ENCODE measurements at places on chromosomes 2 and 18. TPM values are rescaled to one million over a fixed set of nuclear protein-coding genes. Genes with fewer than 3 reads are reported as not detected.

The NT5C1B gene
- not detected for total RNA-seq

The TNFAIP6 gene
- not detected for total RNA-seq

DNA sequence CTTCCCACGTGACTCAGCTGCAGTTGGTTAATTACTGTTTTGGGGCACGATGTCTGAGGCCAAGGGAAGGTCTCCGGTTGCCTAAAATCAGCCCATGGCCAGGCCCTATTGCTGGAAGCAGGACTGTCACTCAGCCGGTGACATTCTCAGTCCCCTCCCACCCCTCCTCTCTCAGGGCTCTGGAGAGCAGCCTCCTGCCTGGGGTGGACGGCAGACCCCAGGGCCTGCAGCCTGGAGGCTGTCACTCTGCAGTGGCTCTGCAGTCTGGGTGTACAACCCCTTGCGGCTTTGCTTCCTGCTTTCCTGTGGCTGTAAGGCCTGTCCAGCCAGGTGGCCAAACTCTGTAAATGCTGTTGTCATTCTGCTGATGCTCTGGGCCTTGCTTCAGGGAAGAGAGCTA is 32.8 kb downstream of the ZBTB7C start:
- no peak overlapping the region for H3K4me3 ChIP-seq
- H3K36me3 ChIP-seq: no peaks in the 10 kb centered on the region
- DNase-seq: no peak
- H3K4me1 ChIP-seq: no peaks in the 10 kb centered on the region

The GALNT3 gene
- total RNA-seq: 18.4 TPM

DNA sequence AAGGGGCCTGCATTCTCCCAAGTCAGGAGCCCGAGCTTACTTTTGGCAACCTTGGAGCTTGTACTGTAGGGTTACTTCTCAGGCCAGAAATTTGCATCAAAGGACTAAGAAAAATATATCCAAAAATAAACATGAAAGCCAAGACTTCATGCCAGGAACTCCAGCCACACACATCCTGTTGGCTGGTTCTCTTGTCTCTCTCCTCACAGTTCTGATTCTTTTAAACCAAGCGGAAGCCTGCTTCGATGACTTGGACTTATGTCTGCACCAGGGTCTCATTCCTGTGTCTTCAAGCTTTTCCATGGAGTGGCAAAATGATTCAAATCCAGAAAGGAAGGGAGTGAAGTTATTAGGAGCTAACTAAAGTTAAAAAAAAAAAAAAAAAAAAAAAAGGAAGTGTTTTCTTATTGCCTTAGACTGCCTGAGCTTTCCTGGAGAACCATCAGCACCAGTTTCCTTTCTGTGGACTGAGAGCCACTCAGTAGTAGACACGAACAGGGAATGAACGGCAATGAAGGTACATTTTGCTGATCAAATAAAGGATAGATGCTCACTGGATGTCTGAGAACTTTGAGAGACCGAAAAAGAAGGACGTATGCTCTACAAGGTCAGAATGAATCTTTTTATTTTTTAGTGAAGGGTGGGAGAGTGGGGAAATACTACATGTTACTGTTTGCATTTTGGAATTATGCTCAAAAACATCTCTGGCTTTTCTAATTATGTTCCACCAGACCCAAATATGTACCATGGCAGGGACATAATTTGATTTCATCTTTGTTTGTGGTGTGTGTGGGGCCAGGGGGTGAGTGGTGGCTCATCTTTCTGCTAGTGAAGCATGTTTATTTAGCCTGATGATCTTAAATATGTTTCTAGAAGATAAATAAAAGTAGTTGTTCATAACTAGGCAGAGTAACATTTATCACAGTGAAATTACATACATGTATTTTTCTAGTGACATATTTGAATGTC is 86.0 kb downstream of the RAPGEF4 start:
- H3K4me3 ChIP-seq: no peak overlapping the region
- no peak overlapping the region for H3K27ac ChIP-seq
- peaks cover 2% of the 10 kb centered on the region for H3K36me3 ChIP-seq
- no peak for DNase-seq
- H3K4me1 ChIP-seq: no peaks in the 10 kb centered on the region
- H3K27me3 ChIP-seq: no peaks in the 10 kb centered on the region

The RTP5 gene
- total RNA-seq: not detected

DNA sequence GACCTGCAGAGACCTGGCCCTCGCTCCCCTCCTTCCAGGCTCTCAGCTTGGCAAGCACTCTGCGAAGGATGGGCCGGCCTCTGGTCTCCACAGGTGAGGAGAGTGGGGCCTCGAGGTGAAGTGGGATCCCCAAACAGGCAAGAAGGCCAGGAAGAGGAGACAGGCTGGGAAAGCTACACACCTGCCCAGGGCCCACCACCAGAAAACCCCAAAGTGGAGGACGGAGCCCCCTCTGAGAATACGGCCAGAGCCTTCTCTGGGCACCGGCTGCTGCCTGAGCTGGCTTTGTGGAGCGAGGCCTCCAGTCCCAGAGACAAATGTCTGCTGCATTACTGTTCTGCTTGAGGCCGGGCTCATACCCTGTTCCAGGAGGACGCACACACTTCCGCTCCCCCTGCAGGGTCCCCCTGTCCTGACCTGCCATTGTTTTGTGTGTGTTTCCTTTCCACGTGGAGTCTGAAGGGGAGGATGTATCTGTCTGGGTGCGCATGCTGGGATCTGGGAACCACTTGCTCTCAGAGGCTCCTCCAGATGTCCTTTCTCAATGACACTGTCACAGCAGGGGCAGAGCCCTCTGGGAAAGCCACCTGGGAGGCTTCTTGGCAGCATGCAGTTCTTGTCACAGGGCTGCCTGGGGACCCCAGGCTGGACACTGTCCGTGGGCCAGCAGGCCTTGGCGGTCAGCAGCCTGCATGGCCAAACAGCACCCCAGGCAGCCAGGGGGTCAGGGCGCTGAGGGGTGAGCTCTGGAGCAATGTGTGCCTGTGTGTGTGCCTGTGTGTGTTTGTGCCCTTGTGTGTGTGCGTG is 20.8 kb downstream of the KCNF1 start:
- no peak overlapping the region for H3K27ac ChIP-seq
- no peak overlapping the region for H3K4me3 ChIP-seq
- no peaks in the 10 kb centered on the region for H3K36me3 ChIP-seq
- no peak for DNase-seq
- peaks cover 6% of the 10 kb centered on the region for H3K4me1 ChIP-seq

DNA sequence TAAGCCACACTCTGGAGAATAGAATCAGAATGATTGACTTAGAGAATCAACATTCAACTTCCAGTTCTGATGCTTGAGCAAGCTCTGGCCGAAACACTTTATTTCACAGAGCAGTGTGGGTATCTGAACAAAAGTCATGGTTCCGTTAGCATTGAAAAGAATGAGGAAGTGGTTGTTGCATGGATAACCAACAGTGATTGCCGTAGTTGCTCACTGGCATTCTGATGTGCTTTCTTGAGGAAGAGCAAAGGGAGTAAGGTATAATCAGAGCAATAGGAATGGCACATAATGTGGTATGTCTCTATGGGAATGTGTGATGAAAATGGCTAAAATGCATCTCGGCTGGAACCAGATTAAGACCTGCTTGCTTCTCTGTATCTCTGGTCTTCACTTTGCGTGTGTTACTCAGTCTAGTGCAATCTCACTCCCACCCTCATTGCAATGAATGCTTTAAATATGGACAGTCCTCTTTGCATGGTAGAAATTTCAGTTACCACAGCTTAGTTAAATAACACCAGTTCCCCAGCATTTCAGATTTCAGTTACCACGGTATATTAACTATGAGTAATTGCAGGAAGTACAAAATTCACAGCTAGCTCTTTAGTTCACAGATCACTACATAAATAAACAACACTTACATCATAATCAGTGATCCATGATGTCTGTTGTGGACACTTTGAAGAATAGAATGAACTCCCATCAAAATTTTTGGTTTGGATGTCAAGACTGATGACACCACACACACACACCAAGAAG is 7.8 kb upstream of the RAB12 start:
- H3K27me3 ChIP-seq: peaks cover 28% of the 10 kb centered on the region
- H3K36me3 ChIP-seq: no peaks in the 10 kb centered on the region
- no peak overlapping the region for H3K27ac ChIP-seq
- no peak for DNase-seq
- peaks cover 3% of the 10 kb centered on the region for H3K4me1 ChIP-seq
- no peak overlapping the region for H3K4me3 ChIP-seq

DNA sequence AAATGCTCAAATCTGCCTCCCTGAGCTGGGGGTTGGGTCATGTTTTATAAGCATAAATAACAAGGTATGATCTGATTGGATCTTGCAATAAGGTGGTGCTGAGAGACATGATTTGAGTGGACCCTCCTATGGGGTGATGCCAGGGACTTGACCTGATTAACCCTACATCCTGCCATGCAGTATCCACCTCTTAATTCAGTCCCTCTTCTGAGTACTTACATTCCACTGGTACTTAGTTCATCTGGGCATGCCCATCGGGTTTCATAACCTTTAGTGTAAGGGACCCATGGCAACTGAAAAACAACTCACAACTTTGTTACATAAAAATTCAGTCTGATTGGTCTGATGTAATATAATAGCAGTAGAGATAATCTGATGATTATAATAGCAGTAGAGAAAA is 397.9 kb upstream of the HNMT start:
- H3K4me1 ChIP-seq: no peaks in the 10 kb centered on the region
- no peak overlapping the region for H3K4me3 ChIP-seq
- H3K27ac ChIP-seq: no peak overlapping the region

The CAPN14 gene
- total RNA-seq: 0.50 TPM

DNA sequence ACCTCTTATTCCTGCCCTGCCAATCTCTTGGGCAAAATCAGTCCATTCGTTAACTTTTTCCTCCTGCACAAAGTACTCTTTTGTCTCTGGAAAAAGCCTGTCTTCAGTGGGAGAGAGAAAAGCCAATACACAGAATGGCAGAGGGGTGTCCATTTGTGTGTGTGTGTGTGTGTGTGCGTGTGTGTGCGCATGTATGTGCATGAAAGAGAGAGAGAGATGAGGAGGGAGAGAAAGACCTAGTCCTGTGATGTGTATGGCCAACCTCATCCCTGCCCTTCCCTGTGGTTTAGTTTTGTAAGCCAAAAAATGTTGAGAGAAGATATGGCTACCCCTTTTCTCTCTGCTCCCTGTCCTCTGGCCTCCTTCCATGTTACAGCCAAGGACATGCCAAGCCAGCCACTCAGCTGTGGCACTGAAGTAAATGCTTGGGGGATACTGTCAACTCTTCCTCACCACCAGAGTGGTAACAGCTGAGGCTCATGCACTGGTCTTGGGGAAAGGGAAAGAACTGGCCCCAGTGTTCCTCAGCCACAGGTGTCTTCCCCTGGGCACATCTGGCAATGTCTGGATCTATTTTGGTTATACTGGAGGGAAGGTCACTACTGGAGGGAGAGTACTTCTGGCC is 10.6 kb downstream of the SLC4A5 start:
- H3K4me3 ChIP-seq: no peak overlapping the region
- no peaks in the 10 kb centered on the region for H3K27me3 ChIP-seq

DNA sequence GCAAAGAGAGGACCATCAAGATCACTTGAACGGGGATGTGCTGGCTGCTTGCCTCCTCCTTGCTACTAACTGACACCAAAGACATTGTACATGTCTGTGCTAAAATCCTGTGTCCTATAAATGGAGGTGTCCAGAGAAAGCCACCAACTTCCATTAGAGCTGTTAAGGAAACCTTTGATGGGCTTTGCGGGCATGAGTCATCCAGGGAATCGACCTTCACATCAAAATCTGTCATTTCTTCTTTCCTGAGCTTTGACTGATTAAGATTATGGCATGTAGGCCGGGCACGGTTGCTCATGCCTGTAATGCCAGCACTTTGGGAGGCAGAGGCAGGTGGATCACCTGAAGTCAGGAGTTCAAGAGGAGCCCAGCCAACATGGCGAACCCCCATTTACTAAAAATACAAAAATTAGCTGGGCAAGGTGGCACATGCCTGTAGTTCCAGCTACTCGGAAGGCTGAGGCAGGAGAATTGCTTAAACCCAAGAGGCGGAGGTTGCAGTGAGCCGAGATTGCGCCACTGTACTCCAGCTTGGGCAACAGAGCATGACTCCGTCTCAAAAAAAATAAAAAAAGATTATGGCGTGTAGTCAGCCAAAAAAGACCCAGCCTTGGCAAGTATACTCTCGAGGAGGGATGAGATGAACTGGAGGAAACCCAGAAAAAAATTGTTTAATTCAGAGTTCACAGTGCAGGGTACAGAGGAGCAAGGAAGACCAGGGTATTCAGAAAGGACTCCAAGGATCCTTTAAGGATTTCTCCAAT is 115.8 kb downstream of the CABLES1 start:
- no peak for DNase-seq
- H3K27ac ChIP-seq: no peak overlapping the region
- H3K4me3 ChIP-seq: no peak overlapping the region
- H3K4me1 ChIP-seq: no peaks in the 10 kb centered on the region
- H3K36me3 ChIP-seq: peaks cover 5% of the 10 kb centered on the region

DNA sequence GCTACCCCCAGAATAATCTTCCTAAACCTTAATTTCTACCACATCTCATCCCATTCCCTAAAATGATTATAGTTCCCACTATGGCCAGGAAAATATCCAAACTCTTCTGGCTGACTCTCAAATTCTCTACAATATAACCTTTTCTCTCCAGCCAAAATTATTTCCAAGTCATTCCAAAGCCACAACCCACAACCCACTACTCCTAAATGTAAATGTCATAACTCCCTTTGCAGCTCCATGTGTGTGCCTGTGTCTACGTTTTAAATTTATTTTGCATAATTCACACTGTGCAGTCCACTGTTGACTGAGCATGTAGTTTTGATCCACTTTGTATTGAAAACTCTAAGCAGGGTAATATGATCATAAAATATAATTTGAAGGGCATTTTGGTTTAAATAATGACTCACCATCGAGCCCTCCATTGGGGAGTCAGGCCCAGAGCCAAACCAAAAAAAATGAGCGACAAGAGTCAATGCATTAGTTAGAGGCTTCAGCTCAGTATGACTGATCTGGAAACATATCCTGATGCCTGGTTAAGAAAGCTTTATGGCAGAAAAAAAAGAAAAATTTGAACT is 171.0 kb downstream of the AFF3 start:
- no peaks in the 10 kb centered on the region for H3K36me3 ChIP-seq
- H3K4me3 ChIP-seq: no peak overlapping the region
- no peak overlapping the region for H3K27ac ChIP-seq
- H3K4me1 ChIP-seq: peaks cover 5% of the 10 kb centered on the region

GRCh38 chr2:12732651-12733050 is 15.9 kb downstream of the TRIB2 start:
- H3K4me1 ChIP-seq: peaks cover 11% of the 10 kb centered on the region
- H3K27ac ChIP-seq: no peak overlapping the region
- H3K4me3 ChIP-seq: no peak overlapping the region
- H3K27me3 ChIP-seq: no peaks in the 10 kb centered on the region
- H3K36me3 ChIP-seq: peaks cover 30% of the 10 kb centered on the region

GRCh38 chr18:10235661-10235952 is 218.8 kb upstream of the APCDD1 start:
- no peak overlapping the region for H3K4me3 ChIP-seq
- peaks cover 20% of the 10 kb centered on the region for H3K27me3 ChIP-seq
- peaks cover 6% of the 10 kb centered on the region for H3K4me1 ChIP-seq
- H3K36me3 ChIP-seq: no peaks in the 10 kb centered on the region
- H3K27ac ChIP-seq: no peak overlapping the region
